ENCODE measurements at places on chromosomes 5 and 9. TPM values are rescaled to one million over a fixed set of nuclear protein-coding genes. Genes with fewer than 3 reads are reported as not detected.

The PRR16 gene
- total RNA-seq, result 10.7 TPM

DNA sequence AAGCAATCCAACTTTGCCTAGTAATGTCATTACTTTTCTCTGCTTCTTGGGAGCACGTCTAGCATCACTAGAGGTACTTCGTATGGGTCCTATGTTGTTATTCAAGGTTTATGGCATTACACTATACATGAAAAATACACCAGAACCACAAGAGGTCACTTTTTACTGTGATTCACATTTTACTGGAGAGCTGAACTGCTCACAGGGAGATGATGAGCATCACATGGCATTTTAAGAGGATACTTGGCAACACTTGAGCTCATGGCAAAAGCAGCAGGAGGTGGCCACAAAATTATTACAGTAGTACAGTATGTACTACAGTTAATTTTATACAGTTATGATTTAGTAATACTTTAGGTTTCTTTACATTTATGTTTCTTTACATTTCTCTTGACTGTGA is 223.4 kb downstream of the PARP8 start:
- no peak for DNase-seq
- no peak overlapping the region for H3K4me3 ChIP-seq
- H3K27ac ChIP-seq, result no peak overlapping the region
- peaks cover 3% of the 10 kb centered on the region for H3K4me1 ChIP-seq
- peaks cover 17% of the 10 kb centered on the region for H3K27me3 ChIP-seq

DNA sequence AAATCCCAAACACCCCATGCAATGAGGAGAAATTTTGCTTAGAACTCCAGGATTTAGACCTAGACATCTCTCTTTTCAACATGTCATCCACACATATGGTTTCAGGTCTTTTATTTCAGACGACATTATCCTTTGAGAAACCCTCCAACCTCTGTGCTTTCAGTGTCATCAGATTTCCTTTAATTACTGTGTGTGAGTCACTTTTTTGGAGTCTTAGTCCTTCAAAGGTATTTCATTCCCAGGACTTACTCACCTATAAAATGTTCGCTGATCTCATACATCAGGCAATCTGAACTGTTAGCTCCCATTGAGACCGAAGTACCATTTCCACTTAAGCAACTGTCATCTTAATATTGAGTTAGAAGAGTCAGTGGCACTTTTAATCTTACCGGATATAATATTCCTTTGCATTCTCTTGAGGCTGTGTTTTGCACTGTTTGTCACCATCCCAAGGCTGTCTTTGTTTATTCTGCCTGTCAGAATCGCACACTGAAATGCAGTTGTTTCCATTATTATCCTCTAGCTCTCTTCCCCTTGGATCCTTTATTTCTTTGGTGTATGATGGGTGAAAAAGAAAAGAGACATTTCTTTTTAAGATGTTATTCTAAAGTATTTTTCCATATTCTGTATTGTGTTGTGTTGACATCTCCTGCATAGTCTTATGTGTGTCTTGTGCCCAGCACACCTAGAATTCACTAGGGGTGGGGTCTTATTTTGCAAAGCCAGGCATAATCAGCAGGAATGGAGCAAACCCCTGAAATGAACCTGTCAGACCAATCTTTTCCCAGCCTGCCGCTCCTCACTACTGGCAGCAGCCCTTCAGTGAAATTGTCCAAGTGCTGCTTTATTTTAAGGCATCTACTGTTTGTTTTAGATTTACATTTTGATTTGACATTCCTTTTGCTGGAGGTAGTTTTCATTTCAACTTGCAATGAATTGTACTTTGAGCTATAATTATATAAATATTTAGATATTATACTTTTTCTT is 155.4 kb downstream of the PAM start:
- H3K4me1 ChIP-seq, result peaks cover 40% of the 10 kb centered on the region
- H3K4me3 ChIP-seq, result no peak overlapping the region
- H3K27me3 ChIP-seq, result no peaks in the 10 kb centered on the region
- DNase-seq, result no peak

DNA sequence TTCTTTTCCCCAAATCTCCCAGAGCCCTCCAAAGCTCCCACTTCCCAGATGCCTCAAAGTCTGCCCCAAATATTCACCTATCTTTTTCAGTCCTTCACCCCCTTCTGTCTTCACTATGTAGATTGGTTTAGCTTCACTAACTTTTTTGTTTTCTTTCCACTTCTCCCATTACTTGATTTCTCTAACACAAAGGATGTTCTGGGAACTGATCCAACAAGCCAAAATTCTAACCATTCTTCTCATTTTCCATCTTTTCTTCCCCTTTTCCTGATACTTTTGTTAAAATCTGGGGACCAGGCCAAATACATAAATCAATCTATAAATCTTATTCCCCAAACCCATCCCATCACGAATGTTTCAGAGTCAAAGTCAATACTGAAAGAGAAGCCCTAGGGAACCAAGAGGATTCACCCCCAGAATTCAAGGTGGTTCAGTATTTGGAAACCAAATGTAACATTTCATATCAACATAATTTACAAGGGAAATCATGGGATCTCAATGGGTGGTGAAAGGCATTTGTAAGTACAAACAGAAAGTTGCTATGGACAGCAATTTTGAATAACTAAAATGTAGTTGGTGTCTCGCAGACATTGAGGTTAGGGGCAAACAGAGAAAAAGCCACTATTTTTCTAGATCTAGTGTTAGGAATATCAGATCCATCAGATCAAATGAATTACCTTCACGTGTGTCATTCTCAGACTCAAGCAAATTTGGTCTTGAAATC is 35.3 kb downstream of the APTX start:
- no peak for DNase-seq
- H3K4me3 ChIP-seq, result no peak overlapping the region

DNA sequence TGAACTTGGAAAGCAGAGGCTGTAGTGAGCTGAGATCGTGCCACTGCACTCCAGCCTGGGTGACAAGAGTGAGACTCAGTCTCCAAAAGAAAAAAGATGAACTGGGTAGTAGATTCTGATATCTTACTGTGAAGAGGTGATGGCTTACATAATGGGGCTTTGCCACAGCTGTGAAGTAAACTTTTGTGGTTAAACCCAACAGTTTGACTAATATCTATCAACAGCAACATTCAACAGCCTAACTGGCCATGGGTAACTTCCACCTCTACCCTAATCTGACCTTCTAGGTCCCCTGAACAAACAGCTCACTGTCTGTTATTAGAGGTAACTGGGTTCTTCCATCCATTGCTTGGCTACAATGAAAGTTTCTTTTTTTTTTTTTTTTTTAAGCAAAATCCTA is 52.1 kb downstream of the TLE1 start:
- H3K4me3 ChIP-seq, result no peak overlapping the region
- peaks cover 2% of the 10 kb centered on the region for H3K36me3 ChIP-seq

GRCh38 chr5:177446200-177447065 is at the start of gene PRR7:
Gene PRR7 (plus strand): TSS chr5:177446814. CDS start chr5:177455068, 8,254 bp downstream.
- H3K36me3 ChIP-seq, result peaks cover 4% of the 10 kb centered on the region
- no peaks in the 10 kb centered on the region for H3K27me3 ChIP-seq
- peak; percentile 94 for DNase-seq
- peak within 1 kb of the TSS; percentile 64 for H3K4me3 ChIP-seq

- no peaks in the 10 kb centered on the region for H3K36me3 ChIP-seq
- no peaks in the 10 kb centered on the region for H3K27me3 ChIP-seq
- peak overlapping the region; percentile 22 for H3K27ac ChIP-seq
- H3K4me1 ChIP-seq, result peaks cover 22% of the 10 kb centered on the region
- DNase-seq, result no peak
Observed at GRCh38 chr9:16180091-16180490, 627.2 kb downstream of the CCDC171 start.

The BARHL1 gene
- total RNA-seq, result not detected

The PCDHGB4 gene
- 12.6 TPM for total RNA-seq

DNA sequence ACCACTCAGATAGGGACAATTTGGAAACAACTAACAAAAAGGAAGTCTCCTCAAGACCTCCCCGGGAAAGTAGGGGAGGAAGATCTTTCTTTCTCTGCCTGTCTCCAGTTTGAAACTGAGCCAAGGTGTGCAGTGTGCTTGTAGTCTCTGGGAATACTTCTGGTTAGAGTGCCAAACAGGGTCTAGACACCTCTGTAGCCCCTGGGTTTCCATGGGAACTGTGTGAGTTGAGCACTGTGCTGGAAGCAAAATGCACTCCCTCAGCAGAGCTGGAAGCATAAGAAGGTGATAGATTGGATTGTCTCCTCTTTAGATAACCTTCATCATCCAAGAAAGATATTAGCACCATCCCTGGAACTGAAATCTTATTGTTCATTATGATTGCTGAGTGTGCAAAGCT is 129.2 kb upstream of the TNPO1 start:
- no peak overlapping the region for H3K4me3 ChIP-seq
- H3K4me1 ChIP-seq, result peaks cover 15% of the 10 kb centered on the region
- H3K27ac ChIP-seq, result no peak overlapping the region
- no peak for DNase-seq
- H3K27me3 ChIP-seq, result no peaks in the 10 kb centered on the region
- peaks cover 3% of the 10 kb centered on the region for H3K36me3 ChIP-seq

- no peak overlapping the region for H3K27ac ChIP-seq
- H3K36me3 ChIP-seq, result peaks cover 4% of the 10 kb centered on the region
- no peak overlapping the region for H3K4me3 ChIP-seq
- no peak for DNase-seq
Observed at GRCh38 chr5:16000056-16000455, 179.5 kb downstream of the MARCHF11 start.

DNA sequence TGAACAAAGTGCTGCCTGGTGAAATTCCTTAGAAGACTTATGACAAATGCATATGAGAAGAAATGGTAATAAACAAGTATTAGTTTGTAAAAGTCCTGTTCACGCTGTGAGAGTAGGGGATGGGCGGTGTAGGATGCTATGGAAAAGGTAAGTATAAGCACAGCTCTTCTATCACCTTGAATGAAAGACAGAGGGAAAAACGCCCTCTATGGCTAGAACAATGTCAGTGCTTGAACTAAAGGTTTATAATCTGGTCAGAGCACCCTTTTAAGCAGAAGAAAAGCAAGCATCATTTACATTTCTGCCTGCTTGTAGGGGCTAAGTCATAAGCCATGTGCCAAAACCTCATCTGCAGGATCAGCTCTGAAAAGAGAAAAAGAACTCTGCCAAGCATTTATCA is 115.2 kb downstream of the LHFPL2 start:
- no peaks in the 10 kb centered on the region for H3K27me3 ChIP-seq
- H3K4me1 ChIP-seq, result peaks cover 75% of the 10 kb centered on the region
- H3K36me3 ChIP-seq, result no peaks in the 10 kb centered on the region
- DNase-seq, result no peak

- no peaks in the 10 kb centered on the region for H3K27me3 ChIP-seq
- no peak overlapping the region for H3K4me3 ChIP-seq
- H3K27ac ChIP-seq, result no peak overlapping the region
- no peak for DNase-seq
Observed at GRCh38 chr9:31908891-31909480, 475.5 kb upstream of the ACO1 start.

- H3K4me3 ChIP-seq, result no peak overlapping the region
- H3K27me3 ChIP-seq, result no peaks in the 10 kb centered on the region
- no peaks in the 10 kb centered on the region for H3K36me3 ChIP-seq
- H3K4me1 ChIP-seq, result peaks cover 27% of the 10 kb centered on the region
- no peak for DNase-seq
- H3K27ac ChIP-seq, result no peak overlapping the region
Observed at GRCh38 chr5:160159991-160160792, 40.9 kb upstream of the PWWP2A start.

- no peaks in the 10 kb centered on the region for H3K36me3 ChIP-seq
- H3K4me3 ChIP-seq, result no peak overlapping the region
- no peak overlapping the region for H3K27ac ChIP-seq
- peaks cover 1% of the 10 kb centered on the region for H3K27me3 ChIP-seq
Observed at GRCh38 chr5:176606875-176607274, 3.1 kb downstream of the GPRIN1 start.

- no peak overlapping the region for H3K27ac ChIP-seq
- no peak for DNase-seq
- no peaks in the 10 kb centered on the region for H3K27me3 ChIP-seq
- H3K4me3 ChIP-seq, result no peak overlapping the region
Observed at GRCh38 chr5:10891193-10891592, 130.2 kb upstream of the DAP start.
